ENCODE measurements at places on chromosomes 2 and 18.
A peak's percentile ranks its signal among the peaks of the same experiment; 100 is the strongest.

DNA sequence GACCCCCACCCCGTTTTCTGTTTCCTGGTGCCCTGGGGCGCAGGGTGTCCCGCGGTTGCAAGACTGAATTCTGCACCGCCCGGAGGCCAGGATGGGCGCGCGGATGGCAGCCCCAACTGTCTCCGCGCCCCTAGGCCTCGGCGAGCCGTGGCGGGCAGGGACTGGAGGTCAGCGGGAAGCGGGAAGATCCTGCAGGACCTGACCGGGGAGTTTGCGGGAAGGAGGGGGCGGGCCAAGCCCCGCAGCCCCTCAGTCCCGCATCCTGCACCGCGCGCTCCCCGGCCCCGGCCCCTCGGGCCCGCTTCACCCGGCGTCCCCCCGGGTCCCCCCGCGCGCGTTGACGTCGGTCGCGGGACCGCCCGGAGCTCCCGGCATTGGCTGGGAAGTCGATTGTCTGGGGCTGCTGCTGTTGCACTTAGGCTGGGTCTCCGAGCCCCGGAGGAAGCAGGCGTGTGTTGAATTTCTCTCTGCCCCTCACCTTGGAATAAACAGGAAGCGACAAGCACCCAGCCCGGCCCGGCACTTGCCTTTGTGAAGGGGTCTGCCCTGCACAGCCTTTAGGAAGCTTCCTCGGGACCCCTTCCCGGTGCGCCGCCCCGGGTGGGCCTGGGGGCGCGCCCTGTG, at the start of gene LDLRAD4:
Gene LDLRAD4, plus strand, starts transcription at position 393 of the 624 bp plus-strand sequence.
- DNase-seq: no peak

DNA sequence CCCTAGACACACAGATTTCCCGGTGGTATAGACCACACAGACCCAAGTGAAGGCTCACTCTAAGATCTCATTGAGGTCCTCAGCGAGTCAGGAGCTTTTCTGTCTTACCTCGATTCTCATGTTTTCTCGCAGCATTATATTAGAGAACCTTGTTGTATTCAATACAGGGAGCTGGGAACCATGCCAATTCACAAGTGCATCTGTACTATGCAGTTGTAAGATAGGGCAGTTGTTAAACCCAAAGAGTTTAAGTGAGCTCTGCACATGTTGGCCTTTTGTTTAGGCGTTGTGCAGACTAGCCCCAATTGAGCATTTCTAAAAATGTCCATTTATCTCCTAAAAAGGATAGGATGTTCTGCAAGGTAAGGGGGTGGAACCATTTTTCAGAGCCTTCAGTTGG, 59.6 kb downstream of the FEZ2 start:
- DNase-seq: no peak

GRCh38 chr2:63530704-63531279, 57.5 kb downstream of the WDPCP start:
- DNase-seq: no peak

GRCh38 chr2:230862292-230862691, 2.5 kb upstream of the ITM2C start:
- DNase-seq: no peak

GRCh38 chr2:5794012-5794411, 101.8 kb downstream of the SOX11 start:
- no peak for DNase-seq

DNA sequence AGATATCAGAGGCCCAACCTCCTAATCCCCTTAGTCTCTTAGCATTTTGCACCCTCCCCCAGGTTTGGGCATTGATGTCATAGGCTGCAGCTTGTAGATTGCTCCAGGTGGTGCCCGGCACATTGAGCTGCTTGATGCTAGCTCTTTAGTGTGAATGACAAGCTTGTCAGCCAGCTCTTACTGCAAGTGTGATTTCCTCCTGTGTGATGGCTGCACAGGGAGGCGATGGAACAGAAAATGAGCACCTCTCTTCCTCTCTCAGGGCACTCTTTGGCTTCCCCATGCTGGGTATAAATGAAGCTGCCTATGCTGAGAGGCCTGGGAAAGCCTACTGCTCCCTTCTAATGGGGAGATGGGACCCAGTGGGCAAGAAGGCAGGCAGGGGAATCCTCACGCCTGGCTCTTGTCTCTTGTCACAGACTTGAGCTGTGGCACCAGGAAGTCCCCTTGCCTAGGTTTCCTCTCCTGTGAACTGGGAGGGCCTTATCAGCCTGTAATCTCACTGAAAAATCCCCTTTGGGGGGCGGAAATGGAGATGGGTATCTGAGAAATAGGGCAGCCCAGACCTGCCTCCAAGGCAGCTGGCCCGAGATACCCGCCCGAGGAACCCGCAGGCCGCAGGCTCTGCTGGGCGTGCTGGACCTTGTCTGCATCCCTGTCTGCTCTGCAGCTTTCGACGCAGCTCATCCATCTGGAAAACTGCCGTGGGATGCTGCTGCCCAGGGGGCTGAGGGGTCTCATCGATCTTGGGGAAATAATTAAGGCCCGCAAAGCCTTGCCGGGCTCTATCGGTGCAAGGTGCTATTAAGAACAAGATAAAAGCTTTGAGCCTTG, 163.5 kb upstream of the CXCR4 start:
- no peak for DNase-seq

DNA sequence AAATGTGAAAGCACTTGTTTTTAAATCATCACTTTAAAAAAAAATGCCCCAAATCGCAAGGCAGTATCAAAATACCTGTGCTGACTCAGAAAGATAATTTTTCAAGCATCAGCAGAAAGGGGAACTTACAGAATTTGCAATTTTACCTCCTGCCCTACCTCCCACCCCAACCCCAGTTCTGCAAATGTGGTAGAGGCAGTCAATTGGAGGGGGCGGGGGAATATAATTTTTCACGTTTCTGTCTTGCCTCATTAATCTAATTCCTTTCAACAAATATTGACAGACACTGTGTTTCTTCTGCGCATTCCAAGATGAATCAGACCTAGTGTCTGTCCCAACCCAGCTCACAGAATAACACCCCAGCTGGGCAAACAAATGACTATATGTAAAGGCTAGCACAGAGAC, 76.8 kb downstream of the ALPK2 start:
- no peak for DNase-seq

- DNase-seq: peak; percentile 91
Measured at GRCh38 chr18:53796040-53796729, 428.3 kb downstream of the MBD2 start.

- no peak for DNase-seq
Measured at GRCh38 chr18:46215902-46216723, 111.9 kb downstream of the HAUS1 start.

GRCh38 chr2:85470850-85471800, 52.6 kb downstream of the SH2D6 start:
- no peak for DNase-seq

- no peak for DNase-seq
Measured at GRCh38 chr2:192161656-192162290, 33.0 kb downstream of the TMEFF2 start.

- no peak for DNase-seq
Measured at GRCh38 chr2:12816379-12817306, 99.9 kb downstream of the TRIB2 start.

- no peak for DNase-seq
Measured at GRCh38 chr18:79876497-79876896, 75.0 kb downstream of the SLC66A2 start.

GRCh38 chr2:240211598-240212424, 71.4 kb upstream of the OTOS start:
- no peak for DNase-seq

- DNase-seq: no peak
Measured at GRCh38 chr2:45153121-45153520, 143.9 kb upstream of the SIX2 start.

- DNase-seq: no peak
Measured at GRCh38 chr2:207283356-207283755, 117.6 kb upstream of the KLF7 start.

GRCh38 chr2:98598781-98599428, 9.4 kb downstream of the COA5 start:
- peak; percentile 50 for DNase-seq

DNA sequence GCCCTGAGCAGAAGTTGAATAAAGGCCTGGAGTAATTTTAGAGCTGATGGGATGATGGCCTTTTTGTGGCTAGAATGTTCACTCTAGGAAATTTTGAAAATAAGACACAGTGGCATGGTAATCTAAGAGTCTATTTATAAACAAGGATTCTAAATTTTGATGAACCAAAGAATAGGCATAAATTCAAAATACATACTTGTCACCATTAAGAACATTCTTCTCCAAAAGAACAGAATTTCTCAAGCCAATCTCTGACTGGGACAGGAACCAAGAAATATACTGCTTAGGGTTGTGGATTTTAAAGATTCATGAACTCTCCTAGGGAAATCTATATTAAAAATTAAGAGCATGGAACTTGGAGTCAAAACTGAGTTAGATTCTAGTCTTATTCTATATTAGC, 98.2 kb upstream of the SETBP1 start:
- DNase-seq: no peak

DNA sequence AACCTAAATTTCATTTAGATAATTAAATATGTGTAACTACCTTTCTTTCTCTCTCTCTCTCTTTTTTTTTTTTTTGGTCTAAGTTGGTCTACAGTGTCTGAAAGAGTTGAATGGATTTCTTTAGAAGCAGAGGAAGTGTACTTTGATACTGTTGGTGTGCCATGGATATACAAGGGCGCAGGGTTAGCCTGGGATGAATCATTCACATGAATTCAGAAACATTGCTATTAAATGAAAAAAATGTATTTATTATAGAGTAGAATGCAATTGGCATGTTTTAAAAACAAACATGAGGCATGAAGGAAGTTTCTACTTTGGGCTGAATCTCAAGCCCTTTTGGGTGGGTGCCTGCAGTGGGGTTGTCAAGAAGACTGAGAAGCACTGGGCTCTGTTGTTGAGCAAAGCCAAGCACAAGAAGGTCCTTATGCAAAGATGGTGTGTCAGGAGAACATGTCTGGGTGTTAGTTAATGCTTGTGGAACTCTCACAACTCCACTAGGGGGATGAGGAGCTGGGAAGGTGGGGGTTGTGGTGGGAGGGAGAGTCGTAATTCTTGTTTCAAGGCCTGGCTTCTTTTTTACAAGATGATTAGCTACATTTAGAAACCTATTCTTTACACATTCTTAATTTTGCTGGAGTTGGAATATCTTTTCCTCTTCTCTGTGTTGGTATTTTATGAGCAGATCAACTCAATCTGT, 57.9 kb downstream of the LYPD6 start:
- DNase-seq: peak; percentile 22

DNA sequence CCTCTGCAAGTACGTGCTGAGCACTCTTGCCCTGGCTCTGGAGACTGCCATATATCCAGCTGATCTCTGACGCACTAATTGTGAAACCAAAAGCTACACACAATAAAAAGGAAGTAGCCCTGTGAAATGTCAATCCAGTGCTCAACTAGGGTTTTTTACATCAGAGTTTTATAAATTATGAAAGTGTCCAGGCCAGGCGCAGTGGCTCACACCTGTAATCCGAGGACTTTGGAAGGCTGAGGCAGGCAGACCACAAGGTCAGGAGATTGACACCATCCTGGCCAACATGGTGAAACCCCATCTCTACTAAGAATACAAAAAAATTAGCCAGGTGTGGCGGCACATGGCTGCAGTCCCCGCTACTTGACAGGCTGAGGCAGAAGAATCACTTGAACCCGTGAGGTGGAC, 24.5 kb upstream of the PEX13 start:
- DNase-seq: no peak

GRCh38 chr18:44668270-44668975, 12.3 kb upstream of the SETBP1 start:
- DNase-seq: no peak

DNA sequence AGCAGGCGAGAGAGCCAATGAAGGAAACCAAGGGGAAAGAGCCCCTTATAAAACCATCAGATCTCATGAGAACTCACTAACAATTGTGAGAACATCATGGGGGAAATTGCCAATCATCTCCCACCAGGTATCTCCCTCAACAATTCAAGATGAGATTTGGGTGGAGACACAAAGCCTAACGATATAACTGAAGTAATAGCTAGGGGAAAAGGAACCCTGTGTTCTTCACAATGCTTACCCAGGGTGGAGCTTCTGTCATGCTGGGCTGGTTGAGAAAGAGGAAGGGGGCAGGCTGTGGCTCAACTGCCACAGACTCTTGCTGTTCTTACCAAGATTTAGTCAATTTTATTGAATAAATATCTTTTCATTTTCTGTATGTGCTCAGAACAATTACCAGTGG, 392.1 kb upstream of the HS6ST1 start:
- no peak for DNase-seq

GRCh38 chr18:12053289-12053688, 40.4 kb upstream of the ANKRD62 start:
- no peak for DNase-seq

- peak; percentile 77 for DNase-seq
Measured at GRCh38 chr18:5527603-5528002, 16.2 kb downstream of the EPB41L3 start.

DNA sequence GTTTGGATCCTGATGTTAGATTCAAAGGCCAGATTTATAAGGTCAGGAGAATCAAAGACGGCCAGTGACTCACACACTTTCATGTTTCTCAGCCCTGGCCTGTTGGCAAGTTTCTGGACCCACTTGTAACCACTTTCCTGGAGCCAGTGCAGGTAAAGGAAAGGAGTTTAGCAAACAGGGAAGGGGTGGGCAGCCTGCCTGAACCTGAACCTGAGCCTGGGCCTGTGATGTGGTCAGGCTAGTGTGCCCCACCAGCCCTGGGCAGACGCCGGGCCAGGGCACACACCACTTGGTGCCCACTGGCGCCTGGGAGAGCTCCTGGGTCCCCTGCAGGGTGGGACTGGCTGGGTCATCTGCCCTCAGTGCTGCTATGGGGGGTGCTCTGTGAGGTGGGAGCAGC, 100.5 kb upstream of the SPRED2 start:
- DNase-seq: no peak

DNA sequence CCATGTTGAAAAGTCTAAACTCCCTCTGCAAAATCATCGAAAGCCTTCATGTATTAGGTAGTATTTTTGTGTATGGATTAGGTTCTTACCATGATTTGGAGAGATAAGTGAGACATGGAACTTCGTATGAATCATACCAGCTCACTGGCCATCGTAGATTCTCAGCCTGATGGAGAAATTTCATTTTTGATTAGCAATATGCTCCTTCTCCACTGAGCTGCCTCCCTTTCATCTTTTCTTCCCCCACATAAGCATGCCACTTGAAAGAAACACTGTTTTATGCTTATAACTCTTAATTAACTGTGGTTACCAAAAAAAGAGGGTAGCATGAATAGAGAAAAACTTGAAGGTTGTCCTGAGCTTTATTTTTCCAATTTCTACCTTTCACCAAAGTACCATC, 111.9 kb downstream of the NCK2 start:
- DNase-seq: no peak

DNA sequence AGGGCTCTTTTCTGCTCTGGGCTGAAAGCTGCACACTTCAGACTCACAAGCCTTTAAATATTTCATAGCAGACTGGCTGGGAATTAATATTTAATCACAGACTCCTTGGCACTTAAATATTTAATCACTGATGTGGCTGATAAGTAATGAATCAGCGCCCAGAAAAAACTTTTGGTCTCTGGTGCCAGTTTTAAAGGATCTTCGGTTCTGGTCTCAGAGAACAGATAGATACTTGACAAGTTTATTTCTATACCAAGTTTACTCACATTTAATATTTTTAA, 201.2 kb downstream of the MYCN start:
- DNase-seq: no peak

DNA sequence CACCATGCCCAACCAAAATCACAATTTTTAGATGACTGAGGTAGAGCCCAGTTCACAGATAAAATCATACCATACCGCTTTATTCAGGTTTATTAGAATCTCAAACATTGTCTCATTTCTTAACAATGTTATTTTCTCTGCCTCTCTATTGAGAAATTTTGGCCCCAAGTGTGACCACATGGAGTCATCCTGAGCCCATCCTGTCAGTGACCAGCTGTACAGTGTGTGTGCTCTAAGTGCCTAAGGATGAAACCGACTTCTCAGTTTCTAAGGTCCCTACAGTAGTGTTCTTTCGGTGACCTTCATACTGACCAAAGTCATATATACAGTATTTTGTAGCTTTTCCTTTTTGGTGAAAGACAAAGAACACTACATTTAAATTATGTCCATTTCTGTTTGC, 123.7 kb upstream of the MSTN start:
- DNase-seq: no peak

All from fibroblast of lung (primary cell).